ENCODE measurements at places on chromosomes 16 and 17. TPM values are rescaled to one million over a fixed set of nuclear protein-coding genes. Genes with fewer than 3 reads are reported as not detected.

The EVI2A gene
- total RNA-seq: 44.8 TPM

- DNase-seq: peak; percentile 58
Measured at GRCh38 chr16:27324851-27325301, 11.1 kb downstream of the IL4R start.

The XAF1 gene
- total RNA-seq: 95.7 TPM

- DNase-seq: no peak
Measured at GRCh38 chr16:67841198-67841815, 813 bp upstream of the THAP11 start.

GRCh38 chr16:88967830-88968588 lies 9.0 kb downstream of the CBFA2T3 start:
- DNase-seq: peak; percentile 95

DNA sequence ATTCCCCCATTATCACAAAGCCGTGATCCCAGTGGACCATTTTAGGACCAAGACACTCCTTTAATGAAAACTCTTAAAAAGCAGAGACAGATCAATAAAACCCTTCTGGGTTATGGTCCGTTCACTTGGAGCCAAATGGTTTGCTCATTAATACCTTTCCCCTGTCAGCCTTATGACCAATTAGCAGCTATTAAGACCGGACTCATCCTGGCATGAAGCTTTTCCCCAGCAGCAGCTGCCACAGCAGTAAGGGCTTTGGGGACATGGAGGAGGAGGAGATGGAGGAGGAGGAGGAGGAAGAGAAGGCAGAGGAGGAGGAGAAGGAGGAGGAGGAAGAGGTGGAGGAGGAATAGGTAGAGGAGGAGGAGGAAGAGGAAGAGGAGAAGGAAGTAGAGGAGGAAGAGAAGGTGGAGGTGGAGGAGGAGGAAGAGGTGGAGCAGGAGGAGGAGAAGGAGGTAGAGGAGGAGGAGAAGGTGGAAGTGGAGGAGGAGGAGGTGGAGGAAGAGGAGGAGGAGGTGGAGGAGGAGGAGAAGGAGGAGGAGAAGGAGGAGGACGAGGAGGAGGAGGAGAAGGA lies 50.1 kb upstream of the IRX3 start:
- DNase-seq: no peak

The TGFB1I1 gene
- total RNA-seq: 36.4 TPM

The HCRT gene
- total RNA-seq: not detected

GRCh38 chr16:75188832-75189477 lies 18.0 kb downstream of the CTRB2 start:
- DNase-seq: no peak

The PDIA2 gene
- total RNA-seq: not detected

- no peak for DNase-seq
Measured at GRCh38 chr17:74274709-74275340, 791 bp downstream of the DNAI2 start.

The TMC8 gene
- total RNA-seq: 216 TPM

The BHLHA9 gene
- total RNA-seq: not detected

DNA sequence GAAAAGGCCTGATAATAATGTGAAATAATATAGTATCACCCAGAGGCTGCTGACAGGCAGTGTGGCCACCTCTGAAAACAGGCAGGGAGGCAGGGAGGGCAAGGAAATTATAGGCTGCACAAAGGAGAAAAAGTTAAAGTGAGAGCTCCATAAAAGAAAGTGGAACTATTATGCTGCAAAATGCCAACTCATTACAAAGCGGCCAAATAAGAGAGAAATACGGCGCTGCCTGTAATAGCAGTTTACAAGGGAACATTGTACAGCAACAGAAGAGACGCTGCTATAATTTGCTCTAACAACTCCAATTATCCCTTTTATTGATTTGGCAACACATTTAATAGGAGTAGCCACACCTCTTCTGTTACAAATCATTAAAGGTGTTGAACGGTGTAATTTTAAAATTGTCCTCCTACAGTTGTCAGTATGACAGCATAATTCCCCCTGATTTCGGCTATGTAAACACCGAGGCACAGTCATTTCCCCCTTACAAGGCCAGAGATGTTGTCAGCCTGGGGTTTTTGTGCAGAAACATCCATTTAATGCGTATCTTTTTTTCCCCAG lies 120.3 kb downstream of the MRM1 start:
- DNase-seq: no peak

The FAM20A gene
- 25.3 TPM for total RNA-seq

The RECQL5 gene
- 49.5 TPM for total RNA-seq

The KRT31 gene
- not detected for total RNA-seq

- DNase-seq: no peak
Measured at GRCh38 chr16:20411055-20411454, 1.7 kb downstream of the ACSM5 start.

DNA sequence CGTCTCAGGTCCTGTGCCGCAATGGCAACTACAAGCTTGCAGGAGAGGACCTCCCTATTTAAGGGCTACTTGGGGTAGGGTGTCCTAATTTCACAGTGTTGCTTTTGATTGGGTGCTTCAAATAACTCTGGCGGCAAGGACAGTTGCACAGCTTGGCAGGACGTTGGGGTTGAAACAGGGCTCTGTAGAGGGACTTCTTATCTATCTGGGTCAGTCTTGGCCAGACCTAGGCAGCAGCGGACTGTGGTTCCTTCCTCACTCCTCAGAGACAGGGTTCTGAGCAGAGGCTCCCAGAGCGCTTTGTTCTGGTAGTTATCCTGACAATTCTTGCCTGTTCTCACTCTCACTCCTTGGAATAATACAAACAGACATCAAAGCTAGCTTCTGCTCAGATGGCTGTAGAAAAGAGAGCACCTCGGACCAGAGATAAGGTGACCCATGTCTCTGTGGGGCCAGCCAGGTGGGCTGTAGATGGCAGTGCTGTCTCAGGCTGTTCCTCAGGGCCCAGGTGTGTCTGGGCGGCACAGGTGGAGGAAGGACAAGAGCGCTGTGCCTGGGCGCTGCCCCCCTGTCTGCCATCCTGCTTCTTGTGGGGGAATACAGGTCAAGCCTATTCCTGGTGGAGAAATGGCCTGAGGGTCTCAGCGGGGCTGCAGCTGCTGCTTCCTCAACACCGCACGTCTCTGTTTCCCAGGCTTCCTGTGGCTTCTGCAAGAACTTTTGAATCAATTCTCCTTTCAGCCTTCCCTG lies 61.0 kb downstream of the PLD6 start:
- no peak for DNase-seq

DNA sequence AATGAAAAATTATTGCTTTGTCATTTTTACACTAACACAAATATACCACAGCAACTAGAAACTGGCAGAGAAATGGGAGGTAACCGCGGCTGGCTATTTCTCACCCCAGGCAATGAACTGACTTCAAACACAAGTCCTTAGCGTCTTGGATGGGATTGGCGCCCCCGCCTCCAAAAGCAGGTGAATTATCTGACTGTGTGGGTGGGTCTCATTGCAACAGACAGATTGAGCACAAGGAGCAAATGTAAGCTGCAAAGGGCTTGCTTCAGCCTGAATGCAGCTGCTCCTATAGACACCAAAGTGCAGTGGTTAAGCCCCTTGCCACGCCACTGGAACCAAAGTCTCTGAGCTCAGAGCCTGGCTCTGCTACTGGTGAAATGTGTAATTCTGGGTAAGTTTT lies 225.0 kb downstream of the XYLT1 start:
- no peak for DNase-seq

DNA sequence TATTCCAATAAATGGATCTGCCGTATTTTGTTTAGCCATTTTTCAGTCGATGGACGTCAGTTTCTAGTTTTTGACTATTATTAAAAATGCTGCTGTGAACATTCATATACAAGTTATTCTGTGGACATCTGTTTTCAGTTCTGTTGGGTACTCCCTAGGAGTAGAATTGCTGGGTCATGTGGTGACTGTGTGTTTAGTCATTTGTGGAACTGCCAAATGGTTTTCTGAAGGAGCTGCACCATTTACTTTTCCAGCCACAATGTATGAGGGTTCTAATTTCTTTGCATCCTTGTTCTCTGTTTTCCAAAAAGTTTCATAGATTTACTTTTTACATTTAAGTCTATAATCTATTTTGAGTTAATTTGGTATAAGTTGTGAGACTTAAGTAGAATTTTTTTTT lies 29.5 kb downstream of the CYLD start:
- DNase-seq: no peak

GRCh38 chr16:73101568-73101967 lies 53.6 kb upstream of the ZFHX3 start:
- DNase-seq: no peak

DNA sequence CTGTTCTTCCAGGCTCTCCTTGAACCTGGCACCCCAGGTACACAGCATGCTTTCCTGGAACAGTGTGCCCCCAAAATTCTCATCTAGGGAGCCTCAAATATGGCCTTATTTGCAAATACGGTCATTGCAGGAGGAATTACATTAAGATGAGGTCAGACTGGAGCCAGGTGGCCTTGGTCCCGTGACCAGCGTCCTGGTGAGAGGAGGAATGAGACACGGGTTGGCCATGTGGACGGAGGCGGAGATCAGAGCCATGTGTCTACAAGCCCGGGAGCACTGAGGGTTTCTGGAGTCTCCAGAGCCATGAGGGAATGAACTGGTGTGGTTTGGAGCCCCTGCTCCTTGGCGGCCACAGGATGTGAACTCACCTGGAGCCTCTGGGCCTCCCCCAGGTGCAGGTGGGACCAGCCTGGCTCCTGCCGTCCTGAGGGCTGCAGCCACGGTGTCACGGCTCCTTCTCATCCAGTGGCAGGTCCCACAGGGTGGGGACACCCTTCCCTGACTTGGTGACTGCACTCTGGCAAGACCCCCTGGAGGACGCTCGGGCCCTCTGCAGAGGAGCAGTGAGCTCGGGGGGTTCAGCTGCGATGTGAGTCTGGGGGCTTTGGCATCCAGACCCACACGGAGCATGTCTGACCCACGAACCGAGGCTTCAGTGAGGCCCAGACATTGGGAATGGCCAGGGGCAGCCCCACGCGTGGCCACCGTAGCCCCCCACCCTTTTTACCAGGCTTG lies 21.8 kb upstream of the GNG13 start:
- DNase-seq: no peak

The FBXW10 gene
- total RNA-seq: 0.11 TPM

GRCh38 chr16:67801883-67802282 lies 4.5 kb downstream of the RANBP10 start:
- peak; percentile 80 for DNase-seq
